Activated naive CD8-positive, alpha-beta T cell treated with anti-CD3 and anti-CD28 coated beads for 36 hours (primary cell): ENCODE measurements at places on chromosomes 1 and 21. TPM values are rescaled to one million over a fixed set of nuclear protein-coding genes. Genes with fewer than 3 reads are reported as not detected.

The CR1 gene
- not detected for total RNA-seq

DNA sequence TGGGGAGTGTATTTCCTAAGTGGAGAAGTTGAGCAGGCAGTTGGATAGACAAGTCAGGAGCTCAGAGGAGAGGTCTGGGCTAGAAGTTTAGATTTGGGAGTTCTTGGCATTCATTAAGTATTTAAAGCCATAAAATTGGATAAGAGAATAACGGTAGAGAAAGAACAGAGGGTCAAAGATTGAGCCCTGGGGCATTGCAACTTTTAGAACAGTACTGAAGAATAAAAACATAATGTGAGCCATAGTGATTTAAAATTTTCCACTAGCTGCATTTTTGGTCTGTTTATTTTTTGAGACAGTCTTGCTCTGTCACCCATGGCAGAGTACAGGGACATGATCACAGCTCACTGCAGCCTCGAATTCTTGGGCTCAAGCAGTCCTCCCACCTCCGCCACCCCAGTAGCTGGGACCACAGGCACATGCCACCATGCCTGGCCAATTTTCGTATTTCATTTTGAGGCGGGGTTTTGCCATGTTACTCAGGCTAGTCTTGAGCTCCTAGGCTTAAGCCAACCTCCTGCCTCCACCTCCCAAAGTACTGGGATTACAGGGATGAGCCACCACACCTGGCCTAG lies 85.9 kb upstream of the SOX13 start:
- no peak for DNase-seq

- no peak for DNase-seq
These were observed 324.8 kb downstream of the VAV3 start for GRCh38 chr1:107640207-107640606.

DNA sequence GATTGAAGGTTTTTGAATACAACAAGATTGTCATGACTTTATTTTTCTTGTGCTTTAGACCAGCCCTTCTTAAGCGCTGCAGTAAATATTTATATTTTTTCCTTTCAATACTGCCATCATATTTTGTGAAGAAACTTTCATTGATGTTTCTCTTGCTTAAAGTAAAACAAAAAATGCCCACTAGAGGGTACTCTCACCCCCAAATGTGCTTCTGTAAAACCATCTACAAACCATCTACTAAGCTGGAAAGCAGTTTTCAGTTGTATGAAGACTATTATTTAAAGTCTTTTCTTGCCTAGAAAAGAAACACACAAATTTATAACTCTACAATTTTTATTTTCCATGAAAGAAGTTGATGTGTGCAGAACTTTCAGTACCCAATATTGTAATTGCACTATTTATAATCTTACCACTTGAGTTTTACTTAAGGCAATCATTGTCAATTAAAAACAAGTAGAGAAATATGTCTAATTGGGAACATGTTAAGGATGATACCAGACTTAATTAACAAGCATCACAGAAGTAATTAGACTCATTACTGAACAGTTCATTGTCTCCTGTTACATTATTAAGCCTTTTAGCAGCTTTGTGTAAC lies 10.7 kb downstream of the LEPR start:
- no peak for DNase-seq

GRCh38 chr1:92291372-92291999 lies 7.3 kb downstream of the GLMN start:
- no peak for DNase-seq

The FAM78B gene
- 0.74 TPM for total RNA-seq

GRCh38 chr1:36329817-36330216 lies 6.4 kb upstream of the EVA1B start:
- DNase-seq, result no peak

DNA sequence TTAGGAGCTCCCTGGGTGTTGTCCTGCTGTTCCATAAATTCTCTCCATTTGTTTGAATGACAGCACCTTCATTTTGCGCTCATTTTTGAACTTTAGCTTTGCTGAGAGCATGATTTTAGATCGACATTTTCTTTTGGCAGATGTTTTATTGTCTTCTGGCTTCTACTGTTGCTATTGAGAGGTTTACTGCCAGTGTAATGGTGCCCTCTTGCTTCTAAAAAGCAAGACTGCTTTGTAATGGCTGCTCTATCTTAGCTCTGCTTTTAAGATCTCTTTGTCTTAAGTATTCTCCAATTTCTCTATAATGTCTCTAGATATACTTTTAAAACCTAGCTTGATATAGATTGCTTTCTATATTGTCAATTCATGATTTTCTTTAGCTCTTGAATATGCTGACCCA lies 27.8 kb downstream of the THEM4 start:
- DNase-seq, result no peak

The SPAG17 gene
- not detected for total RNA-seq

- DNase-seq, result no peak
These were observed 32.1 kb downstream of the RHBG start for GRCh38 chr1:156401041-156401574.

GRCh38 chr1:46379996-46380395 lies 14.1 kb upstream of the FAAH start:
- DNase-seq, result no peak

DNA sequence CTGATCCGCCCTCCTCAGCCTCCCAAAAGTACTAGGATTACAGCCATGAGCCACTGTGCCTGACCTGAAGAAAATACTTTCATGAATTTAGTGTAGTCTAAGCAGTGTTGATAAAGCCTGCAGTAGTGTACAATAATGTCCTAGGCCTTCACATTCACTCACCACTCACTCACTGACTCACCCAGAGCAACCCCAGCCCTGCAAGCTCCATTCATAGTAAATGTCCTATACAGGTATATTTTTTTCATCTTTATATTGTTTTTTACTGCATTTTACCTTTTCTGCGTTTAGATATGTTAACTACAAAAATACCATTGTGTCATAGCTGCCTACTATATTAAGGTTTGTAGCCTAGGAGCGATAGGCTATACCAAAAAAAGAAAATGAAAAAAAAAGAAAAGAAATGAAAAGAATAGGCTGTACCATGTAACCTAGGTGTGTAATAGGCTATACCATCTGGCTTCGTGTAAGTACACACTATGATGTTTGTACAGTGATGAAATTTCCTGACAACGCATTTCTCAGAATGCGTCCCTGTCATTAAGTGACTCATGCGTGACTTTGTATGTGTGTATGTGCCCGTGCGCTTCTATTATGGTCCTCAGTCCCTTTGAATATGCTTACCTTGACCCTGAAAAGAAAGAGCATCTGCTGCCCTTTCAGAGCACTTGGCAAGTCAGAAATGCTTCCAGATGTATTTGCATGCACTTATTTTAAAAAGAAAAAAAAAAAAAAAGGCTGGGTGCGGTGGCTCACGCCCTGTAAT lies 9.2 kb upstream of the SLAMF8 start:
- DNase-seq, result no peak

DNA sequence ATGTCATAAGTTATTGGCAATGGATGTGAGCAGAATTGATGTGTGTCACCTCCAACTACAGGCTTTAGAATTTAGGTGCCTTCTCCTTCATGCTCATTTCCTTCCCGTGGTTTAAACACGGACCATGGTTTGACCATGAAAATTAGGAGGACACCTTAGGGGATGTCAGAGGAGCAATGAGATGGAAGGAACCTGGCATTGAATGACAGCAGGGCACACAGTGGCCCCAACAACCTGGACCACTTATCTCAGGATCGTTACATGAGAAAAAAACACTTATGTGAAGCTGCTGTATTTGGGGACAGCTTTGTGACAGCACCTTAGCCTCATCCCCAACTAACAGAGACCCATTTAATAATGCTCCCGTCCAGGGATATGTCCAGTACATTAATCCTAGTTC lies 70.8 kb downstream of the SLC9A1 start:
- DNase-seq, result no peak

DNA sequence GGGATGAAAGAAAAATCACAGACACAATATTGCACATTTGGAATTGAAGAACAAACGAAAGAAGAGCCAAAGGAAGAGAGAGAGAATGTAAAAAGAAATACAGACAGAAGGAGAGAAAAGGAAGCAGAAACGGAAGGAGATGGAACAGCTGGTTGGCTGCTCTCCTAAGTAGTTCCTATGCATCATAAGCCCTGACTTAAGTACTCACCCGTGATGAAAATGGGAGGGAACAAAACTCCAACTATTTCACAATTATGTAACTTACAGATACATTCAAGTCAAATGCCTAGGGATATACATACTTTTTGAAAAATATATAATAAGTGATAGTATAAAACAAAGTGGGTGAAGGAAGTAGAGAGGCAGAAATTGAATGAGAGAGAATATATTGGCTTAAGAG lies 88.5 kb downstream of the TTLL7 start:
- no peak for DNase-seq

DNA sequence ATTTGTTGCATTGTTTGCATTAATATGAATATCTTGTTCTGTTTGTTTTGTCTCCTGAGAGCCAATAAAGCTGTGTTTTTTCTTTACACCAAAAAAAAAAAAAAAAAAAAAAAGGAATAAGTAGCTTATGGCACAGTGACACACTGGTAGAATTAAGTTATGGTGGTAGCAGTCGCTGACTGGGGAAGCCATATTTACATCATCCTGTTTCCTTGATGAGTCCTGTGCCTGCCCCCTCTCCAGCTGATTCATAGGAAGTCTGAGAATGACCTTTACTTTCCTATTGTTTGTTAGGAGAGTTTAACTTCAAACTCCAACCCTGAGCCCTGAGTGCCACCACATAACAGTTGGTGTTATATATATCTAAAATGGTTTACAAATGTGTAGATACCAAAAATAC lies 62.2 kb downstream of the OBSCN start:
- DNase-seq, result no peak

DNA sequence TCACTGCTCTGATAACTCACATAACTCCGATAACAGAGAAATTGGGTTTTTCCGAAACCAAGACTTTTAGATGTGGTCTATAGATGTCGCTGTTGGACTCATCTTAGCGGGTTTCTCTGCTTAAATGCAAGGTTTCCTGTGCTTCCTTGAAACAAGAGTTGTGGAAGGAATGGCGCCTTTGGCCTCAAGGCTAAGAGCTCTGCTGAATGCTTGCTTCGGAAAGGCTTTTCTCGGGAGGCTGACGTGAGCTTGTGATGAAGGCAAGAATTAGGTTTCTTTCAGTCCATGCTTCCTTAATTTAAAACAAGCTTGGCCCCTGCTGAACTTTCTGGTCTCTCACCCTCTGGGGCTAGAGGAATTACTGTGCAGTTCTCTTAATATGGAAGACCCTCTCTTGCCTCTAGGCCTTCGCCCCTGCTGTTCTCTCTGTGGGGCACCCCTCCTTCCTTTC lies 113.5 kb downstream of the MAP3K21 start:
- no peak for DNase-seq

DNA sequence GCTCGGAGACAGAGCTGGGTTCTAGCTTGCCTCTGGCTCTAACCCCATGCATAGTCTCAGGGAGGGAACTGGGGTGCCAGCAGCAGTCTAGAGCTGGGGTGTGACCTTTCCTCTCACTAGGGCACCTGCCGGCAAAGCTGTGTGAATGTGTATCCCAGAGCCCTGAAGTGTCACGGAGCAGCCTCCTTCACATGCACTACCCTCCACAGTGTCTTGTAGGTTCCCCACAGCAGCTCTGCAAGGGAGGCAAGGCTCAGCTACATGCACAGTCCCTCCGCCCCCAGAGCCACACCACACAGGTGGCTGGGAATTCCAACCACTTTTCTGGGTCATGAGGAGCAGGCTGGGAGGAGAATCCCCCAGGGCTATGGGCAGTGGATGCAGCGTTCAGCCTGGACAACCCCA lies 7.7 kb upstream of the HPCA start:
- DNase-seq, result no peak

DNA sequence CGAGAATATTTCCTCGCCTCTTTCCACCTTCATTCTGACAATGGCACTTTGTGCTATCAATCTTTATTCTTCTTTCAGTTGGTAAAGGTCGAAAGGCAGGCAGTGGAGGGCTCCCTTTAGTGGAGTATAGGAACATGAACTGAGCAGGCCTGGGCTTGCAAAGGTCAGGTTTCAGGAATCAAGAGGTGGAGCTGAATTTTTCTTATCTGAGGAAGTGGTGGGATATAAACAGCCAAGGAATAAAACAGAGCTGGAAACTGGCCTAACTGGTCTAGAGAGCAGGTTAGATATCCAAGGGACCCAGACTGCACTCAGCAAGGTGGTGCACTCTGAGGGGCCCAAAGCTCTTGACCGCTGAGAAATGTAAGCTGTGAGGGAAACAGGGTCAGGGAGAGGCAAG lies 99.1 kb downstream of the PLA2G4A start:
- no peak for DNase-seq

DNA sequence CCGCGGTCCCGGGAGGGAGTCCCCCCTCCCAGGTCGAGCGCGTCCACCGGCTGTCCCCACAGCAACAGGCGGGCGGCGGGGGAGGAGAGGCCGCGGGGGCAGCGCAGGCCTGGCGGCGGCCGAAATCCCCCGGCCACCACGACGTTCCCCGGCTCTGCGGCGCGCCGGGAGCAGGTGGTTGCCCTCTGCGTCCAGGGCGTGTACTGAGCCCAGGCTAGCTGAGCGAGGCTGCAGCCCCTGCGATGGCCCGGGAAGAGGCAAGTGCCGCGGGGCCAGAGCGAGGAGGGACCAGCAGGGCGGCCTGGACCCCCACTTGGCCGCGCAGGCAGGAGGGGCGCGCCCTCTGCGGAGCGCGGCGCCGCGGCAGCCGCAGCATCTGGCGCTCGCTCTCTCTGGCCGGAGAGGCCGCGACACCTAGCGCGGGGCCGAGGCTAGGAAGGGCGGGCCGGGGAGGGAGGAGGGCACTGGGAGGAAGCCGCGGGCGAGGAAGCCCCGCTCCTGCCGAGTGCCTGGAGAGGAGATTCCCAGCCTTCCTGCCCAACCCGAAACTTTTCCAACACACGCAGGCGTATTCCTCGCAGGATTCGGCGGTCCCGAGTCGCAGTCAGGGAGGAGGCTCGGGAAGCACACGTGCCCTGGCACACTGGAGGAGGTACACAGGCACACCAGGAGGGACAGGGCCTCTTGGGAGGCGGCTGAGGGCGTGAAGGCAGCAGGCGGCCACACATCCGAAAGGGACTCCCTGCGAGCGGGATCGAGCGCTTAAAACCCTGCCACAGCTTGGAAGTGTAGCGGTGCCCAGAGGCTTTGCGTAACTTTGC lies 4.9 kb upstream of the PROX1 start:
- no peak for DNase-seq

DNA sequence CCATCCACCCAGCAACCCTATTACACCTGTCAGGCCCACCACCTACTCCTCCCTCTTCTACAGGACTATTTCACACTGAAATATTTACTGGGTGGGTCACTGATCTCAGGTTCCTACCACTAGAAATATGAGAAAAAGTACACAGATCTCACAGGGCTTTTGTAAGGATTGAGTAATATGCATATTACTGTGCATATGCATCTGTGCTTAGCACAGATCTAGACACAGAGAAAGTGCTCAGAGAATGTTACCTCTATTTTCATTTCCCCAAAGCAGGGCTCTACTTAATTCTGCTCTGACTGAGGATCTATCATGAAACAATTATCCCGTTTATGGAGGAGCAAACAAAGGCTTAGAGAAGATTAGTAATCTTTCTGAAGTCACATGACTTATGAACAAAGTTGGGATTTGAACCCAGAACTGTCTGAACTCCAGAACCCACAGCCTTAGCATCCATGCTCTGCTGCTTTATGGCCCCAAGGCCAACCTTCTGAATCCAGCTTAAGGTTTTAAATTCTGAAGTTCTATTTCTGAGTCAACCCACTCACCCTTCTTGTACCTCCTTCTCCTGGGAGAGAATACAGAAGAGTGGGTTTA lies 11.8 kb downstream of the TSSK3 start:
- no peak for DNase-seq

The HEYL gene
- 0.26 TPM for total RNA-seq
